ENCODE measurements at places on chromosomes 6 and 20.

- DNase-seq: no peak
Observed at GRCh38 chr6:50992704-50993625, 174.3 kb downstream of the TFAP2B start.

GRCh38 chr6:80638213-80639055, 532.0 kb downstream of the BCKDHB start:
- DNase-seq: no peak

DNA sequence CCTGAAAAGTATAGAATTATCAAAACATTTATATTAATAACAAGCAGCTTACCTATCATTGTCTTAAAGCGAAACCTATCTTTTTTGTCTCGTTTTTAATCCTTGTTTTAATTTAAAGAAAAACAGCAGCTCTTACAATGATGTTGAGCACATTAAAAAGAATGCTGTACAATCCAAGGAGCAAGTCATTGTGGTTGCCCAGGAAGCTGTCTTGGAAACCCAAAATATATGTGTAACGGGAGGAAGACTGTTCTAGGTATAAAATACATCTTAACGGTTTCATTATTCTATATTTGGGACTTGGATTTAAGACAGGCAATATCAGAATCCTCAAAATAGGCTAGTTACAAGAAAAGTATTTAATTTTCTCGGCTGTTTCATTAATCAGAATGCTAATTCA, 21.7 kb downstream of the ZNF133 start:
- no peak for DNase-seq

DNA sequence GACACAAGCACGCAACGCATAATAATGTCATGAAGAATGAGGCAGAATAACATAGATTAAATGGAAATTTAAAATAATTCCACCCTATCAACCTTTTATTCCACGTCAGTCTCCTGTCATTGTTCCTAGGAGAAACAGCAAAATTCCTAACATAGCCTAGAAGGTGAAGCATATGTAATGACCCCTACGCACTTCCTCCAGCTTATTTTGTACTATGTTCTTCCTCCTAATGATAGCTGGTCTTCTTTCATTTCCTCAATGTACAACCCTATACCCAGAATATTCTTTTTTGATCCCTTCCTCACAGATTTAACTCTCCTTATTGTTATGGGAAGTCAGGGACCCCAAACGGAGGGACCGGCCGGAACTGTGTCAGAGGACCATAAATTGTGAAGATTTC, 122.0 kb upstream of the CARMIL1 start:
- no peak for DNase-seq

GRCh38 chr6:60668428-60668827, 1617.6 kb downstream of the KHDRBS2 start:
- no peak for DNase-seq

GRCh38 chr20:59945731-59946130, 5.5 kb downstream of the FAM217B start:
- no peak for DNase-seq

DNA sequence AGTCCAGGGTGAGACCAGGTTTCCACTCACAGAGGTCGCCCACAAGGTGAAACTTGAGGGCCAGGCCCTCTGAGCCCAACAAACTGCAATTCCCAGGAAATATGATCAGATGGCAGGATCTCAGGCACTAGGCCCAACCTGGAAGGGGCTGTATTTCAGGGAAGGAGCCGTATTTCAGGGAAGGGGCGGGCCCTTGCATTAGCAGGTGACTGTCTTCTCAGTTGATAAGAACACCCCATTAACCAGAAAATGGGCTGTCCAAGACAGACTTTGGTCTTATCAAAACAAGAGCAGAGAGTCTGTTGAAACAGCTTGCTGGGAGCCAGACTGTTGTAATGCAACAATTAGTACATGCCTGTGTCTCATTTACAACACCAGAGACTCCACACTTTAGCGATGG, 10.9 kb upstream of the BNIP5 start:
- no peak for DNase-seq

GRCh38 chr20:1528811-1529210, 28.7 kb downstream of the SIRPD start:
- DNase-seq: no peak

- no peak for DNase-seq
Observed at GRCh38 chr6:149166336-149166735, 151.2 kb upstream of the TAB2 start.

DNA sequence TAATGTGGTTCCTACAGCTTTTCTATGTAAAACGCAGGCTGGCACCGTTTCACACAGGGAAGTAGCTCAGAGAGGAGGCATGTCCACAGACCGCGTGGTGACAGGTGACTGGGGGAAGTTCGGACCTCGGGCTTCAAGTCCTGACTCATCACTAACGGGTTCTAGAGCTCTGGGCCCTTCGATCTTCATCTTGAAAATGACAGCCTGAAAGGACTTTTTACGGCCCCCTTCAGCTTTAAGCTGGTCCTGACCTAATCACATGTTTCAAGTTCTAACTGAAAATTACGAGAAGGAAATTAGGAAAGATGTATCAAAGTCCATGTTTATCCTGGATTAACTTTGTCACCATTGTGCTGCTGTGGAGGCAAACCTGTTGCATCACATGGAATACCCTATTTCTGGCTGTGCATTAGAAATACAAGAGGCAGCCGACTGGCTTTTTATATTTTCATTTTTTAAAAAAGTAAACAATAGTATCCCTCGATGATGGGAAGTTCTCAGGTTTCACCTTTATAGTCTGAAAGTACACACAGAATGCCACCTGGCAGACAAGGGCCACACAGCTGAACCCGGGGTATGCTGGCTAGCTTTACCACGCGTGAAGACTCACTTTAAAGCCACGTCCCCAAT, 2.0 kb downstream of the MAN1A1 start:
- no peak for DNase-seq

- DNase-seq: no peak
Observed at GRCh38 chr6:37097335-37097734, 72.6 kb upstream of the PIM1 start.

DNA sequence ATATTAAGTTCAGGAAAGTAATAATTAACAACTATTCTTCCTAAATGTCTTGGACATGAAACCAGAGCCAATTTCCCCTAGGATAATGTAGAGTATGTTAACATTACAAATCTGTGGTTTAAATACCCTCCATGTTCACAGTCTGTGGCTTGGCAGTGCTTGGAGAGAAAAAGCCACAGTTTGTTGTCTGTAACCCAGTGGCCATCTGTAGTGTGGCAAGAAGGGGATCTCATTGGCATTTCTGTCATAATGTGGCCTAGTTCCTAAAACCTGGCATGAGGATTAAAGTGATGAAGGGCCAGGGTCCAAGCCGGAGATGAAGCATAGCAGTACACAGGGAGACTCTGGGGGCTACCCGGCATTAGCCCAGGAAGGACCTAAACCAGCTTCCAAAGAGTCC, 31.2 kb downstream of the SYNE1 start:
- DNase-seq: no peak

GRCh38 chr20:49635166-49635565, 67.2 kb upstream of the PTGIS start:
- DNase-seq: no peak

DNA sequence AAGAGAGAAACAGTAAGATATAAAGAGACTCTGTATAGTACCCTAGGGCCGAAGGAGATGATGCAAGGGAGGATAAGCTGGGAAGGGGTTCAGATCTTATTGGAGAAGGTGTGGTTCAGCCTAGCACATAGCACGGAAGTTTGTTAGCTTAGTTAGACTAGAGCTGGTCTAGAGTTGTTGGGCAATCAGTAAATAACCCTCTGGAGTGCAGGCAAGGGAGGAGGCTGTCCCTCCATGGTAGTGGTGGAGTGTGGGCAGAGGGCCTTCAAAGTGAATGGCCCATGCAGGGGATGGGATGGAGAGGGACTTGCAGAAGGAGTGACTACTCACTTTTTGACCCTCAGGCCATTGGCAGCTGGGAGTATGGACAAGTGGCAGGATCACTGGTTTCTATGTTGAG, 20.0 kb downstream of the TULP4 start:
- no peak for DNase-seq

DNA sequence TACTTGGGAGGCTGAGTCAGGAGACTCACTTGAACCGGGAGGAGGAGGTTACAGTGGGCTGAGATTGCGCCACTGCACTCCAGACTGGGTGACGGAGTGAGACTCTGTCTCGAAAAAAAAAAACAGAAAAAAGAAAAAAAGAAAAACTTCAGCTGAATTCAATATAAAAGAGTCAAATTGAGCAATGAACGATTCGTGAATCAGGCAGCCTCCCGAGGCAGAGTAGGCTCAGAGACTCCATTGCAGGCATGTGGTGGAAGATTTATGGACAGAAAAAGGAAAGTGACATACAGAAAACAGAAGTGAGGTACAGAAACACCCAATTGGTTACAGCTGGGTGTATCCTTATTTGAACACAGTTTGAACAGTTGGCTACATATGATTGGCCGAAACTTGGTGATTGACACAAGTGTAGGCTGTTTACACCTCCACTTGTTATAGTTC, 56.3 kb downstream of the HLA-DPB1 start:
- DNase-seq: no peak

- DNase-seq: no peak
Observed at GRCh38 chr6:31083742-31084354, 28.5 kb downstream of the C6orf15 start.

GRCh38 chr20:18009116-18009515, 40.3 kb downstream of the MGME1 start:
- no peak for DNase-seq
